Activated T-helper 17 cell treated with anti-CD3 and anti-CD28 coated beads, Interleukin-2, amount 50 U/mL, for 72 hours (primary cell): ENCODE measurements at places on chromosomes 1 and 21.

DNA sequence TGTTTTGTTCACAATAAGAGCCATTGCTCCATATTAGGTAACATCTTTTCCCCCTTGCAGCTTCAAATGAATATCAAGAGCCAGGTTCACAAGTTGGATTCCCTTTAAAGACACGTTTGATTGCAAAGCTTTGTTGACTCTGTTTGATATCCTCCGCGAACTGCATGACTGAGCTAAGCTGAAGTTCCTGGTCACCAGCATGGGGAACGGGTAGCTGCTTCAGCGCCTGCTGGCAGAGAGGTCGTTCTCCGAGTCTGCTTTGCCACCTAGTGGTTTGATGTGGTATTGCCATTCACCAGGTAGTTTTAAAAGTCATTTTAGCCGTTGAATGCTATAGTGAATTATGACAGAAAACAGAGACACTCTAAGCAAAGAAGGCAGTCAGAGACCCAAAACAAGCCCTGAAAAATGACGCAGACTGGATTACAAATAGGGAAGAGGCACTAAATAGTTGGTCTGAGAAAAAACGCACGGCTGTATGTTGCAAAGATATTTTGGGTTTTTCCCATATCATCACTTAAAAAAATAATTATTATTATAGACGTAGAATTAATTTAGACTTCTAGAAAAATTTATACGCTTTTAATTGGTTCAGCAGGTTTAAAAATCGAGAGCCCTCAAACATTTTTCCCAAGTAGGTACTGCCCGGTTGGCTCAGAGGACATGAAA is 193.5 kb upstream of the FMN2 start:
- ATAC-seq: peak; percentile 74

DNA sequence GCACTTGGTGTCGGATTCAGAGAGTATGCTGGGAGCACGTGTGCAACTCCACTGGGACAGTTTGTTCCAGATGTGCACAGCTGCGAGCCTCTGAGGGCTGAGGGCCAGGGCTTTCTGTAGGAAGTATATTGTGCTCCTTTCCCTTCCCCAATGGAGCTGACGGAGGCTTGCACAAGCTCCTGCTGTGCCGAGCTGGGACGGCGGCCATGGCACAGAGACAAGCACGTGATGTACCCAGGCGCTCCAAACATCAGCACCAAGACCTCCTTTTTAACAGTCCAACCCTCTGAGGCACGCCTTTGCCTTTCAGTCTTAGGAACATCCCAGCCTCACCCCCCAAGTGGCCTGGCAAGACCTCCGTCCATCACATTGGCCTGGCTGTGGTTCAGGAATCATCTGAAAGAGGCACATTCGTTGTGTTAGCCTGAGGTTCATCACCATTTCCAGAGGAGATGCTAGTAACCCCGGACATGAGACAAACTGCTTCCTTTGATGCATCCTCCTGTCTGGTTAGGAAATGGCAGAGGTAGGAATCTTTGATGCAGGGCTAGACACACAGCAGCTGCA is 339.2 kb upstream of the KAZN start:
- ATAC-seq: no peak

GRCh38 chr1:231497629-231498152 is 30.8 kb upstream of the TSNAX start:
- no peak for ATAC-seq

- ATAC-seq: no peak
These were observed 29.6 kb upstream of the ZNF326 start for GRCh38 chr1:89965193-89965768.

- peak; percentile 56 for ATAC-seq
These were observed 848 bp upstream of the PYHIN1 start for GRCh38 chr1:158930504-158930903.

GRCh38 chr1:26125382-26125781 is 13.8 kb downstream of the PDIK1L start:
- no peak for ATAC-seq

DNA sequence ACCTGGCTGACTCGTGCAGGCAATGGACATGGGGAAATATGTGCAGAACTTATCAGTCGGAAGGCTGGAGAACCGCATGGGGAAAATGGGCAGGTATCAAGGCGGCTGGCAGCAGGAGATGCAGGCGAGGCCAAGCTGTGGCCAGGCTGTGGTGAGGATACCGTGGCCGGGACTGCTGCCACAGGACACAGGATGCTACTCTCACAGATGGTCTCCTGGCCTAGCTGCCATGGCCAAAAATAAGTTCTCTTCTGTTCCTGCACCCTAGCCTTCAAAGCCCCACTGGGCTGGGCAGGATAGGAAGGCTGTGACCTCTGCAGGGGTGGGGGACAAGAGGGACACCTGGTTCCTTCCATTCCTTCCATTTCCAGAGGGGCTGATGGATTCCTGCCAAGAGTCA is 26.4 kb downstream of the TEX35 start:
- no peak for ATAC-seq

- peak; percentile 61 for ATAC-seq
These were observed 7.2 kb upstream of the FBXO28 start for GRCh38 chr1:224106568-224107281.

- no peak for ATAC-seq
These were observed 49.2 kb upstream of the NFASC start for GRCh38 chr1:204821476-204821875.

- ATAC-seq: no peak
These were observed 100.3 kb downstream of the GRIK3 start for GRCh38 chr1:36934061-36934460.

GRCh38 chr1:186404454-186405051 is 28.9 kb downstream of the ODR4 start:
- ATAC-seq: peak; percentile 50

DNA sequence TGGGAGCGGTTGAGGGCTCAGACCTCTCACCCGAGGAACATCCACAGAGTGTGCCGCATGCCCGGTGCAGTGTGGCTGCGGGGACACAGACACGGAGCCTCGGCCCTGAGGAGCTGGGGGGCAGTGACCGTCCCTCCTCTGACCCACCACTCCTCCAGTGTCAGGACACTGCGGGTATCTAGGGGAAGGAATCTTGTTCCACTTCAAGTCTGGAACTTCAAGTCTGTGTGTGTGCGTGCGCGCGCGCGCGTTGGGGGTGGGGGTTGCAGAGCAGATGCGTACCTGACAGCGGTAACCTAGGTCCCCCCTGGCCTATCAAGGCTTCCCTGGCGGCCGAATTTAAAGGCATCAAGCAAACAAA is 17.3 kb downstream of the PCSK9 start:
- no peak for ATAC-seq

GRCh38 chr21:45454926-45455673 is 50.1 kb downstream of the COL18A1 start:
- no peak for ATAC-seq

DNA sequence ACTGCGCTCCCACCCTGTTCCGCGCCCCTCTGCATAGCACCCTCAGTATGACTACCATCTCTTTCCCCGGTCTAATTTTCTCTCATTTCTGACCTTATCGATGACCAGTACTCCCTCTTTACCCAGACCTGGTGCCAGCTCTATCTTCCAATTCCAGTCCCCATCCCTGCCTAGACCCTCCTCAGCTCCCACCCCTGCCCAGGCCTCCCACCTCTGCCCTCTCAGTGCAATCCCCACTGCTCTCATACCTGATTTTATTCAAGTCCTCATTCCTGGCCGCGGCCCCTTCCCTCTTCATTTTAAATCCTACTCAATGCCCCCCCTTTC is 1.3 kb downstream of the USP24 start:
- no peak for ATAC-seq

DNA sequence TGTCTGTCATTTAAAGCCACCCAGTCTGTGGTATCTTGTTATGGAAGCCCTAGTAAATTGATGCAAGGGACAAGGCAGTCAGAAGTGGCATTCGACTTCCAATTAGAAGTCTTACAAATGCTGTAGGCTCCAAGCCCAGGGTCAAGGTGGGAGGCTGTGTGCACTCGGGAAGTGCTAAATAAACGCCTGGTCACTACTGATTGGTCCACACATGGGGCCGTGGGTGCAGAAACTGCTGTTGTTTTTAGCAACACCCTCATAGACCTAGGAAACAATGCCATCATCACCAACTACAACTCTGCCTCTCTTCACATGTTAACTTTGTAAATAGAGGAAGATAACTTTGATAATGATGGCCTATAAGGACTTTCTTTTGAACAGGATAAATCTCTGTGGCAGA is 20.2 kb upstream of the ZBTB21 start:
- ATAC-seq: no peak

DNA sequence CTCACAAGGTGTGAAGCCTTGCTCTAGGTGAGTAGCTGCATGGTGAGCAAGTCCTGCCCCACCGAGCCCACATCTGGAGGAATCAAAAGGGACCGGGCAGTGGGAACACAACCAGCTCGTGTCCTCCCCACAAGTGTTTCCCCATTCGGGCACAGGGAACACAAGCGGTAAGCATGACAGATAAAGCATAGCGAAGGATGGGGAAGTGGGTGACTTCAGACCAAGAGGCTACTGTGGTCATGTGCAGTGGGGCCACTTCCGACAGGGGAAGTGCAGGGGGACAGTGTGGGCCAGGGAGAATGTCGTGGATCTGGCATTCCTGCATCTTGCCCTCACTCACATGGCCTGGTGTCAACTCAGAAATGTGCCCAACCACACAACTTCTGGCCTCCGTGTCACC is 306.2 kb downstream of the FAM72C start:
- no peak for ATAC-seq

GRCh38 chr1:227774051-227774731 is 39.0 kb downstream of the SNAP47 start:
- peak; percentile 64 for ATAC-seq

DNA sequence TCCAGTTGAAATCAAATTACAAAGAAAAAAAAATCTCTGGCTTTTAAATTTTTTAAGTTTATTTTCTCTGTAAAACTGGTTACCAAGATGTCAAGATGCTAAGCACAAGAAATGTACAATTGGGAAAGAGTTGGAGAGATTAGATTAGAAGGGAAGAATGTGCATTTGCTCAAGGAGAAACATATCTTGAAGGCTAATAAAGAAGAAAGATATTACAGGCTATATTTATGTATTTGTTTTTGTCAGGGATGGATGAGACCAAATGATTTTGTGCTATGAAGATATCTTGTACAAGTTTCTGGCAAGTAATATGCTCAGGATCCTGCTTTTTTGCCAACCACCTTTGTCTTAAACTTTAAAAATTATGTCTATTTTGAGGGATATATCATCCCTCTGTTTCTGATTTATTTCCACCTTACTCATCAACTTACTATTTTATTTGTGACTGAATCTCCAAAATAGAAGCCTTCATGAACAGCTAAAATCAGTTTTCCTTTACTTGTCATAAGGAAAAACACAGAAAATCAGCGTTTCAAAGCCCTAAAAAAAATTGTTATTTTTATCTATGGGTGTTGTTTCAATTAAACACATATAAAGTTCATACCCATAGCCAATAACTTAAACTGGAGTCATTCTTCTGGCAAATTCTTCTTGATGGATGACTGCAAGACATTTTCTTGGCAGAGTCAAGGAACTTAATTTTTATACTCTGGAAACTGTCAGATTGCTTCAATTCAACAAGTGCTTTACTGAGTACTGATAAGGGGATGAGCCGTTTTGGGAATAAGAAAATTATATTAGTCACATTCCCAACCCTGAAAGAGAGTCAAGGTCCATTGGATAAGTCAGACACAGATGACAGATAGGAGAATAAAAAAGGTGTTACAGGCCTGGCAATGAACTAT is 141.8 kb downstream of the CTH start:
- no peak for ATAC-seq

DNA sequence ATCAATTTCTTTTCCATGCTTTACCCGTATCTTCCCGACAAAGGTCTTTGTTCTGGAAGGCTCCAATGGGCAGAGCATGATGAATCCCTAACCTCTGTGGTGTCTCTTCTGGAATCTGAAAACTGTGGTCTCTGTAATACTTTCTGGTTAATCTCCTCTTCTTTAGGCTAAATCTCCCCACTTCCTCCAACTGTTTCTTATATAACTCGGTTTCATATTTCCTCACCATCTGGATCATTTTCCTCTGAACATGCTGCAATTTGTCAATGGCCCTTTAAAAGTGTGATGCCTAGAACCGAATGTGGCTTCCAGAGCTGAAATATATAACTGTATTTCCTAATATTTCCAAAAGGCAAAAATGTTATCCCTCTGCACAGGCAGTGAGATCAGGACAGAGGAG is 66.1 kb downstream of the ALG14 start:
- ATAC-seq: no peak

DNA sequence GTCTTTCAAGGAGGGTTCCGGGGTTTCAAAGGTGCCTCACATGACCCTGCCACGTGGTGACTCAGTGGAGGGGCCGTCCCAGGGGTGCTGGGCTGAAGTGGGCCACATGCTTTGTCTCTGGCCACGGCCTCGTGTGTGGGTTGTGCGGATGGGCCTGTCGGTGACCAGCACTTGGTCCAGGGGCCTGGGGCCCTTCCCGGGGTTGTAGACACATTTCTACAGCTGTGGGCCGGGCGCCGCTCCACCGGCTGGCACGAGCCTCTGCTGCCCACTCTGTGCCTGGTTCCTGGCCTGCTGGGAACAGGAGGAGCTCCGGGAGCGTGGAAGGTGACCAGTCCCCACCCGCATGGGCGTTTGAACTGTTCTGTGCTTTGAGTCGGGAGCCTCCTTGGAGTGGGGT is 75.4 kb upstream of the TTC34 start:
- ATAC-seq: no peak

GRCh38 chr21:29166323-29166722 is 35.9 kb downstream of the MAP3K7CL start:
- no peak for ATAC-seq

- ATAC-seq: no peak
These were observed 25.9 kb downstream of the A3GALT2 start for GRCh38 chr1:33295023-33295422.

DNA sequence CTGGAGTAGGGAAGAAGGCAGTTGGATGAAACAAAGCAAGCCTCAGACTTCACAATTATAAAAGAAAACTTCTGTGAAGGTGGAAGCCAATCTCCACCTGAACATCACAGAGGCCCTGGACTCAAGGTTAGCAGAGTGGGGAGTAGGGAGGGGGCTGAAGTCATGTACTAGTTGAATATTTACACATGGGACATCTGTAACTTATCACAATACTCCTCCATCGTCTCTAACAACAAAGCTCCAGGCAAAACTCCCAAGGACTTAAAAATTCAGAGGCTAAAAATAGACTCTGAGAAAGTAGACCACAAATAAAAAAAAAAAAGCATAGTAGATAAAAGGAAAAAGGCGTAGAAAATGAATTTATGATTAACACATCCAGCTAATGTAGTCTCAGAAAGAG is 326.3 kb upstream of the PKN2 start:
- ATAC-seq: no peak

DNA sequence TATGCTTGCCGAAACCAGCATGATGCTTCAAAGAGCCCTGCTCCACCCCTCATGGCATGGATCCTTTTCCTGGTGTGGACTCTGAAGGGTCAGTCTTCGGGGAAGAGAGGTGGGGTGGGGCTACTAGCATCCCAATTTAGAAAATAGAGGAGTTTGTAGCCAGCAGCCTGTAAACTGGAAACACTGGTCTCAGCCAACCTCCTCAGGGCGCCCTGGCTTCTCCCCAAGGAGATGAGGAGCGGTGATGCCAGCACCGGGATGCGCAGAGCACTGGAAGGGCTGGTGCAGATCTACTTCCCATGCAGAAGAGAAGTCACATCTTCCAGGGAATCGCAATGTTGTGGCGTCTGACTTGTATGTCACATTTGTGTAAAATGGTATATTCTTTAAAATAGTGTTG is 6.4 kb upstream of the IKBKE start:
- no peak for ATAC-seq
